Activated gamma-delta T cell treated with anti-CD3 and anti-CD28 coated beads, Interleukin-2, amount 50 U/mL, for 16 hours (primary cell): ENCODE measurements at places on chromosomes 6 and 20.

DNA sequence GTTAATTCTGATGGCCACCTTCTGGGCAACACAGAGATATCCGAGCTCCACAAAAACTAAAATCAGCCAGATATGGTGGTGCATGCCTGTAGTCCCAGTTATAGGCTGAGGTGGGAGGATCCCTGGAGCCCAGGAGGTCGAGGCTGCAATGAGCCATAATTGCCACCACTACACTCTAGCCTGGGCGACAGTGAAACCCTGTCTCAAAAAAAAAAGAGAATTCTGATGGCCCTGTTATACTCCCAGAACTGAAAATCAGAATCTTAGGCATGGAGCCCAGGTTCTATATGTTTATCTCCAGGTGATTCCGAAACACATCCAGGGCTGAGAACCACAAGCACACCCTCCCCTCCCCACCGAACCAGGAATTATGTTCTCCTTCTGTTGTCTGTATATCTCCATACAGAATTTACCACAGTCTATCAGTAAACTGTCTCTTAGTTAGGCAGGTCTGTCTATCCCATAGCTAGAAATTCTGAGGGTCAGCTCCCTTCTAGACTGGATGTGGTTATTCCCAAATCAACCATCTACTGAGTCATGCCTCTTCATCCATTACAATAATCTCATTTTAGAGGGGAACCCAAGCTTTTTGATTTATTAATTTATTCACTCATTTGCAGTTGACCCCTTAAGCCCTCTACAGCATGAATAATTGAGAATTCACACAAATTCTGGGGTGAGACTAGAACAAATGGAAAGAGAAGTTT lies 24.8 kb upstream of the CCND3 start:
- DNase-seq, result no peak

DNA sequence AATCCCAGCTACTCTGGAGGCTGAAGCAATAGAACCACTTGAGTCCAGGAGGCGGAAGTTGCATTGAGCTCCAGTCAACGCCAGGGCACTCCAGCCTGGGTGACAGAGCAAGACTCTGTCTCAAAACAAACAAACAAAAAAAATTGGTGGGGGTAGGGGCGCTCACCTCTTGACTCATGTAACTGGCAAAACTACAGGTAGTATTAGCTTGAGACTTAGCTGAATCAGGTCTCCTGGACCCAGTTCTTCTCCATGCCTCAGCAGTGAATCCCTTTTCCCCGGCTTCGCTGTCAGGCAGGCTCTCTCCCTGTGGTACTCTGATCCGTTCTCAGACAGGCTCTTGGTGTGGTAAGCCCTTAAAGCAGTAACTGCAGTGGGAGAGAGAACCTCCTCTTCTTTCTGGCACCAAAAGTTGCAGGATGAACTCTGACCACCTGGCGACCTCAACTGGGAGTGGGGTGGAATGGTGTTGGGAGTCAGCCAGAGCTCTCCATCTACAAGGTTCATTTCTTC lies 12.9 kb downstream of the SLC9A8 start:
- DNase-seq, result no peak

DNA sequence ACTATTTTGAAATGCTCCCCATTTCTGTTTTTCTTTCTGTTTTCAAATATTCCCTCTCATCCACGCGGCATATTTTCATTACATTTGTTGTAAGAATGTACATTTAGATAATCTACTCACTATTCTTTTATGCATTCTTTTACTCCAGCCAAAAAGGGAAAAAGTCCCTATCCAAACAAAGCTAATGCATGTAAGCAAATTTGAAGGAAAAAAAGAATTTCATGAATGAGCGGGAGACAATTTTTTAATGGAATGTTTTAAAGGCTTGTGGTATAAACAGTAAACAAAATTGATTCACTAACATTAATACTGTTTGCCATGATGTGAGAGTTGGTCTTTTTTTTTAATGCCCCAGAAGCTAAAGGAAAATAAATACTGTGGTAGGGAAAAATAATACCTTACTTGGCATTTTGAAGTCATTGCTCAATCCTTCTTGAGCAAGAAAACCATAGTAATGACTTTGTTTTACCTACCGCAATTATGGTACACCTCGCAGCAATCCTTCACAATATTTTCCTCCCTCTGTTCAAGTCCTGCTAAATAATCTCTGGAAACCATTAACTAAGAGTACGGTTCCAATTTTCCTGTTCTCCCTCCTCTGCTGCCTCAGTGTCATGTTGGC lies 79.0 kb downstream of the BACH2 start:
- DNase-seq, result no peak

DNA sequence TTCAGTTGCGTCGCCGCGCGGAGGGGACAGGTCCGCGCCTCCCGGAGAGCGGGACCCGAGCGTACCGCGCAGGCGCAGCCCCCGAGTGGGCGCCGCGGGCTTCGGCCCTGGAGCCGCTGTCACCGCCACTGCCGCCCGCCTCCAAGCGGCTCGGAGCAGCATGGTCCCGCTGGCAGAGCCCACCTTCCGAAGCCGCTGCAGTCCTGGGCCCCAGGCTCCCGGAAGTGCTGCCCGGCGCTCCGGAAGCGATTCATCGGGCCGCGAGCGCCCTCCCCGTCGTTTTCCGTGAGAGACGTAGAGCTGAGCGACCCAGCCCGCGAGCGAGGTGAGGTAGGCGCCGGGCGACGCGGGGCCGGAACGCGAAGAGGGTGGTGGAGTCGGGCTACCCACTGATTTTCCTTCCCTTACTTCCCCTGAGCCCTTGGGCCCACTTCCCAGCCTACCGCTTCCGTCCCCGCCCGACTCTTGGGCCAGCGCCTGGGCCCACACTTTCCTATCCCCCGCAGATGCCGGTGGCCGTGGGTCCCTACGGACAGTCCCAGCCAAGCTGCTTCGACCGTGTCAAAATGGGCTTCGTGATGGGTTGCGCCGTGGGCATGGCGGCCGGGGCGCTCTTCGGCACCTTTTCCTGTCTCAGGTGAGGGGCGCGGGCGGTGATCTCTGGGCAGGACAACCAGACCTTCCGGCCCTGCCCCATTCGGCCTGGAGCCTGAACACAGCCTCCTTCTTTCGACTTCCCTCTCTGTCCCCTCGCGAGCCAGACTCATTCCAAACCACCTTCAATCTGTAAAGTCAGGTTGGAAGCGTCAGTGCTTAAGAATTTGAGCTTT lies at the start of the genes NFS1 and ROMO1:
Gene NFS1 (minus strand): TSS at position 226 of the 830 bp plus-strand sequence. CDS start 64 bp downstream, at position 162.
Gene ROMO1 (plus strand): TSS at position 279 of the 830 bp plus-strand sequence. CDS start 228 bp downstream, at position 507.
- DNase-seq, result peak; percentile 79

DNA sequence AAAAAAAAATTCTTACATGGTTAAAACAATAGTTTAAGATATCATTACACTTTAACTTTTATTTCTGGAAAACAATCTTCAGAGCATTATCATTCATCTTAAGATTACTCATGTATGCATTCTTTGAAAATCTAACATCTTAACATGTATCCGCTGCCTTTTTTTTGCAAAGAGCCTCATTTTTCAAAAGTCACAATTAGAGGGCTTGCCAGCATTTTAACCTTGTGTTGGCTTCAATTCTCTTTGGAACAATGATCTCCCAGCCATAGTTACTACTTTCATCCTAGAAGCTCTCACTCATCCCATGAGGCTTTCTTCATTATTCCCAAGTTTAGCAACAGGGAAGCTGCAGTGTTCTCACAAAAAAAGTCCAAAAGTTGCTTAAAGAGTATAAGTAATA lies 330.8 kb downstream of the BCKDHB start:
- no peak for DNase-seq

- no peak for DNase-seq
Measured at GRCh38 chr6:8085053-8085511, 17.3 kb downstream of the EEF1E1 start.

DNA sequence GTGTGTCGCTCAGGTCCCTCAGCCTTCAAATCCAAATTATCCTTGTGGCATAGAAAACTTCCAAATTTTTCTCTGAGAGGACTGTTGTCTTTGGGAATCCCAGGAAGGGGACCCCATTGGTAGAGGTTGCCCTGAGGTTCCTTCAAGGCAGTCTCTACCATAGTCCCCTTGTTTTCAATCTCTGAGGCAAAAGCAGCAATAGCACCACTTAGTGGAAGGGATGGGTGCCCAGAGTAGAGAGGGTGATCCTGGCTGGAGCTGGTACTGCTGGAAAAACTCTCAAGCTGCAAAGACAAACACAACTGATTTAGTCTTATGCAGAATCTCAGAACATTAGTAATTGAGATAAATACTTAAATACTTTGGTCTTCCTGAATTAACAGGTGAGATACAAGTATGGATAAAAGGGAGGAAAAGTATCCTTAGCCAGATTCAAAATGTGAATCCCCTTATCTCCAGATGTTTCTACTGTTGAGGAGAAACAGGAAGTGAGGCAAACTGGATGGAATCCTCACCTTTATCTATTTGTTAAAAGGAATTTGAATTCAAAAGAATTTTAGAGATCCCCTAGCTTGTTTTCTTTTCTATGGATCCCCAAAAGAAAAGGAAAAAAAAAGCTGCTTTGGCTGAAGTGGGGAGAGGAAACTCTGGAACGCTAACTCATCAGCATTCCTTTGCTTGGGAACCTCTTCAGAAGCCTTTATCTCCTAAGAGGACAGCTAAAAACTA lies 13.4 kb downstream of the ZNF318 start:
- DNase-seq, result no peak

DNA sequence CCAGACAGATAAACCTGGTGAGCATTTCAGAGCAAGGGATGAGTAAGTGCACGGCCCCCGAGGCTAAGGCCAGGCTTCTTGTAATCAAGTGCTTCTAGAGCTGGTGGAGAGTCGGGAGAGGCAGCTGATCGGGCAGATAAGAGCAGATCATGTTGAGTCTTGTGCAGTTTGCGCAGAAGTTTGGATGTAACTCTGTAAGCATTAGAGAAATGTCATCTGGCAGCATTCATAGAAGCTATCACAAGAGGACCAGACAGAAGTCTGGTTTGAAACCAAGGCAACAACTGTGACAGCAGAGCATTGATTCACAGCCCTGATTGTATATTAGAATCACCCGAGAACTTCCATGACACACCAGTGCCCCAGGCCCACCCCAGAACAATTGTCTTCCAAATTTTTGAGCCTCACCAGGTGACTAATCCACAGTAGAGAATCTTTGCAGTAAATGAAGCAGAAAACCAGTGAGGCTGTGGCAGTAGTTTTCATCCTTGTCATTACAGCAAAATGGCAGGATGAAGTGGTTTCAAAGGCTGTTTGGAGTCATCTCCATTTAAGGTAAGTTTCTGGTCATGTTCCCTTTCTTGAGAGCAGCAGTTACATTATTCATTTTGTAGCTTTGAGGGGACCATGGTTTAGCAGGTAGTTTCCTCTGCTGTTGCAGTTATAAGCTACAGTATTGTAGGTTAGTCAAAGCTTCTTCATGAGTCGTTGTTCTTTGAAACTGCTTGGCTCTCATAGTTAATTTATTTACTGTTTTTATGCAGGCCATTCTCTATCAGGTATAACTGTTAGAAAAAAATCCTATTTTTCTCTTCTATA lies 84.1 kb downstream of the RNF217 start:
- no peak for DNase-seq

GRCh38 chr6:16236631-16237199 lies 1.7 kb upstream of the GMPR start:
- no peak for DNase-seq

DNA sequence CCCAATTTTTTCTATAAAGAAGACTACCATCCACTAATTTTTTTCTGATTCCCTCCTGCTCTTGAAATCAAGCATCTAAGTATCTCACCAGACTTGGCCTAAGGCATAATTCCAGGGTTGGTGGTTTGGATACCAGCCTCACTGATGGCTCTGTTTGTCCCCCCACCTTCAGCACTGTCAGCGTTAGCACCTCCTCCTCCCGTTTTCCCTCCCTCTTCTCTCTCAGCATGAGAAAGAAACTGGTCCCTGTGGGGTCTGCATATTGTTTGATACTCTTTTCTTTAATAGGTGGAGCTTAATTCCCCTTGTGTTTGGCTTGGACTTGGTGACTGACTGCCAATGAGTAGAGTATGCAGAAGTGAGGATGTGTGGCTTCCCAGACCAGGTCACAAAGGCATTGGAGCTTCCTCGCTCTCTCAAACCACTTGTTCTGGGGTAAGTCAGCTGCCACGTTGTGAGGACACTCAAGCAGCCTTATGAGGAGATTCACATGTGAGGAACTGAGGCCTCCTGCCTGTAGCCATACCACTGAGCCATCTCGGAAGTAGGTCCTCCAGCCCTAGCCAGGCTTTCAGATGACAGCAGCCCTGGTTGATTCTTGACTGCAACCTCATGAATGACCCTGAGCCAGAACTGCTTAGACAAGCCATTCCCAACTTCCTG lies 65.2 kb downstream of the RIOK1 start:
- no peak for DNase-seq

DNA sequence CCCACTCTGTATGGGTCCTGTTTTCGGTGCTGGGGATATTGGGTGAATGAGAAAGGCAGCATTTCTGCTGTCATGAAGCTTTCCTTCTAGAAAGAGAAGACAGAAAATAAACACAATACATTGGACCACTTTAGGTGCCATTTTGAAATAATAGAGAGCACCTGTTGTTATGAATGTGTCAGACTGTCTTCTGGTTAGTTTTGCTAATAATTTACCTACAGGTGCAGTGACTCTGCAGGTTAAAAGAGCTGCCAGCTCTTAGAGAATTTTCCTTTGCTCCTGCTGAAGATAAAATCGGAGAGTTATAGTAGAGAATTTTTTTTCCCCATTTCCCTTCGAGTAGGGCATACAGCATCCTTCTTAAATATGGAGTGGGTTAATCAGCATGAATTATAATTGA lies 21.9 kb upstream of the GCLC start:
- DNase-seq, result no peak

- no peak for DNase-seq
Measured at GRCh38 chr20:1033751-1034414, 31.8 kb upstream of the RSPO4 start.

GRCh38 chr6:52086741-52087140 lies 672 bp downstream of the PKHD1 start:
- DNase-seq, result no peak

DNA sequence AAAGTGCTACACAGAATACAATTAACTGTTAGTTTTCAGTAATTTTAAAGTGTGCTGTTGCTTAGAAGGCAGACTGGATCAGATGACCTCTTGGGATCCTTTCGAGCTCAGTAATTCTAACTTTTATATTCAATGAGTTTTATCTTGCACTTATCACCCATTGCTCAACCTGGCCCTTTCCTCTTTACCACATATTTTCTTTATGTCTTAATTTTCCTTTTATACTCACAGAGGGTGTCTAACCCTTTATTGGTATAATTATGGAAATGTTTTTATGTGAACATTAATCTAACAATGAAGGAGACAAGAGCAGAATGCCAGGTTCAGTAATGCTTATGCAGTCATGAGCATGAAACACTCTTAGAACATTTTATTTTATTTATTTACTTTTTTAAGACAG lies 39.7 kb upstream of the CARMIL1 start:
- DNase-seq, result no peak

- DNase-seq, result no peak
Measured at GRCh38 chr20:25706793-25707192, 10.1 kb upstream of the ZNF337 start.

GRCh38 chr6:20839630-20840029 lies 305.4 kb downstream of the CDKAL1 start:
- DNase-seq, result no peak

- DNase-seq, result no peak
Measured at GRCh38 chr20:45852326-45852725, 4.9 kb downstream of the ACOT8 start.

DNA sequence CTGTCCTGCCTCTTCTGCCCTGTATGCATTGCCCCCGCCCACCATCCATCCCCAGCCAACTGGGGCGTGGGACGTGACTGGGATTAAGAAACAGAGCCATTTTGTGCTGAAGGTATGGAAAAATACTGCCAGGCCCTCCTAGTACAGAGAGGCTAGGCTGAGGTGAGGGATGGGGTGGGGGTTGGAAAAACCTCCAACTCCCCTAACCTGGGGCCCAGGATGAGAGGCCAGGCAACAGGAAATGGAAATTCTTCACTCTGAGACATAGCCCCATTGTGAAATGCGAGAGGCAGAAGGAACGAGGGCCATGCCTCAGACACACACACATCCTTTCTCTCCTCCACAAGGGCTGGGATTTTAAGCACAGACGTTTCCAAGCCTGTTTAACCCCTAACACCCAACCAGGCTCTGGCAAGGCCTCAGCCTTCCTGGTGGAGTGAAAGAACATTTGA lies 19.9 kb downstream of the KCNK5 start:
- DNase-seq, result no peak
